Activated CD4-positive, CD25-positive, alpha-beta regulatory T cell treated with anti-CD3 and anti-CD28 coated beads, Interleukin-2, amount 50 U/mL, for 16 hours (primary cell): ENCODE measurements at places on chromosomes 1 and 21.

- DNase-seq = no peak
Measured at GRCh38 chr1:224684979-224685425, 68.9 kb downstream of the CNIH3 start.

- DNase-seq = no peak
Measured at GRCh38 chr1:157982136-157982535, 11.3 kb upstream of the KIRREL1 start.

- no peak for DNase-seq
Measured at GRCh38 chr1:24301785-24302175, 17.4 kb upstream of the GRHL3 start.

GRCh38 chr1:176382163-176382562, 80.8 kb upstream of the PAPPA2 start:
- DNase-seq = no peak

GRCh38 chr1:112673592-112674439, 643 bp upstream of the MOV10 start:
- DNase-seq = no peak

DNA sequence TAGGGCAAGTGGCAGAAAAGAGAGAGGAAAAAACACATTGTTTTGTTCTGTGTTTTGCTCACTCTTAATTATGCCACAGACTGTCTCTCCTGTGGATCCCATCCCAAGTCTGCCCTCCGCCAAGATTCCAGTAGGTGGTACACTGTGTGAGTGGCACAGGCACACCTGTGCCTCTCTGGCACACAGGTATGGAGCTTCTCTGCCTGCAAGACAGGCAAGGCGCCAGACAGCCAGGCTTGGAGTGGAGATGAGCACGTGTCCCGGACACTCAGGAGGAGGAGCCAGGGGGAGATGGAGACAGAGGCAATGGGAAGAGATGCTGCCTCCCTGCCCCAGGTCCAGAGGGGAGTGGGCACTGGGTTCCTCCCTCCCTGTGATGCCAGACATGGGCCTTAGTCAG, 6.5 kb upstream of the GRIK3 start:
- DNase-seq = no peak

- DNase-seq = no peak
Measured at GRCh38 chr1:113250161-113250560, 140.2 kb upstream of the MAGI3 start.

DNA sequence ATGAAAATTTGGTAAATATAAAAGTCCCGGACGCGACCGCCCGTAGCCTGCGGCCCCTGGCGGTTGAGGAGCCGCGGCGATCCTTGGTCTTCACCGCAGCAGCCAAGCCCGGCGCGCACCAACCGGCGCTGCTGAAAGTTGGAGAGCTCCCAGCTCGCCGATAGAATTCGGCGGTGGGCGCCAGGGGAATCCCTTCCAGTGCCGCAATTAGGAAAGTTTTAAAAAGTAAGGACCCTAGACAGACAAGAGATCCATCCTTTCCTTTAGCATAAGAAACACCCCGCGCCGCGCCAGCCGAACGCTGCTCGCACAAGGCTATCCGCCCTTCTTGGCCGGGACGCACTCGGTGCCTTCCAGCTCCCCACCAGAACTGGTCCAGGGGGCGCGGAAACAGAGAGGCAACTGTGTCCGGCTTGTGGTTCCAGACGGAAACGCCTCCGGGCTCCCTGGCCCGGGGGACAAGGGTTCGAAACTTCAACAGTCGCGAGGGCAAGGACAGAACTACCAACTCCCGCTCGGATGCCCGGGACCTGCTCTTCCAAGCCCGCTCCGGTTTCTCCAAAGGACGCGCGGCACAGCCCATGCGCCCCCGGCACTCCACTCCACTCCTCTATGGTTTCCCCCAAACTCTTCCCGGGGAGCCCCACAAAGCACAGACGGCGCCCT, 1.7 kb downstream of the FAM78B start:
- DNase-seq = no peak

DNA sequence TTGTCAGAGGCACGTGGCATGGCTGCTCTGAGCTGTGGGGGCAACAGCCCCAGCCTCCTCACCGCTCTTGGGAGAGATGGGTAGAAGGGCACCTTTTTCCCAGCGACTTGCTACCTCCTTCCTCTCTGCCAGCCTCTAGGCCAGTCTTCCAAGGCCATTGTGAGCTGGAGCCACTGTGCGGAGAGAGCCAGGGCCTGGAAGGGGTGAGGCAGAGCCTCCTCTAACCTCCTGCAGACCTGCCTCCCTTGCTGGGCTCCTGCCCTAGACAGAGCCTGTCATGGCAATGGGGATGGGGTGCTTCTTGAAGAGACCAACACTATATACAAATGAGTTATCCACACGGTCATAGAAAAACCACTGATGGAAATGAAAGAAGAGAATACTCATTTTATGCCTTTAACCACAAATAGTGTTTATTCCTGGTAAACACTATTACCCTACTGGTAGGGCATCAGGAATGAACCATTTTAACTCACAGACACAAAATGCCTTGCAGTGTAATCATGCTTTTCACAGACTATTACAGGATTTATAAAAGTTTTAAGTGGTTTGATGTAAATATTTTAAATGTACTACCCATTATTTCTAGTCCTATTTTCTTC, 5.0 kb upstream of the IGFN1 start:
- no peak for DNase-seq

GRCh38 chr1:9270290-9270883, 22.3 kb upstream of the SPSB1 start:
- DNase-seq = no peak

GRCh38 chr21:33374080-33374449, 29.1 kb upstream of the IFNGR2 start:
- no peak for DNase-seq

DNA sequence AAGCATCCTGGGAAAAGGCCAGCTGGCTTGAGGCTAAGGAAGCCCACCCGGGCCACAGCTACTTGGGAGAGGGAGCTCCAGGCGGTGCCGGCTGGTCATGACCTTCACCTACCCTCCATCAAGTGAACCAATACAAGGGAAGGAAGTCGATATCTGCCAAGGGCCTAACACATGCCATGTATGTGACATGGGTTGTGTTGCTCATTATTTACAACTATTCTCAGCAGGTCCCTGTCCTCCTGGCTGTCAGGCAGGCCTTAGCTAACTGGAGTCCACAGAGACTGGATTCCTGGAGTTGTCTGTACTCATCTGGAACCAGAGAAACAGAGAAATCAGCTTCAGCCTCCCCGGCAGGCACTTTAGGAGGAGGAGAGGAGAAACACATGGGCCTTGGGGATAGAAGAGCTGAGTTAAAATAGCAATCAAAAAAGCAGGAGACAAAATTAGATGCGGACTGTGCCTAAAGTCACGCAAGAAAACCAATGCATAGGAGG, 15.7 kb downstream of the TCEA3 start:
- no peak for DNase-seq

GRCh38 chr1:201593200-201593921, 54.4 kb downstream of the NAV1 start:
- DNase-seq = no peak

- no peak for DNase-seq
Measured at GRCh38 chr21:32347977-32348376, 44.8 kb downstream of the URB1 start.

DNA sequence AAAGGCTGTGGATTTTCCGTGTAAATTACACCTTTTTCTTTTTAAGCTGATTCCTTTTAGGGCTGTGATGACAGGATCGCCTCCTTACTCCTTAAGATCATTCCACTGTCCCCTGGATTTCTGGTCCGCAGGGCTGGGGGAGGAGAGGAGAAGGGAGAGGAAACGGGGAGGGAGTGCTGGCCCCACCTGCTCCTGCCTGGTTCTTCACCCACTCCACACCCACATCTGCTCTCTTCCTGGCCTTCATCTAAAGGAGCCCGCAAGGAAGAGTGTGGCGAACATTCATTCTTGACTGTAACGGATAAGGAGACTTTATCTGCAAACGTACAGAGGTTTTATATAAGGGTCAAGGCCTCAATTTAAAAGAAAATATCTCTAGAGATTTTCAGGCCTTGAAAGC, 242.0 kb downstream of the RHOU start:
- no peak for DNase-seq

- no peak for DNase-seq
Measured at GRCh38 chr1:25993197-25993951, 4.5 kb downstream of the PAFAH2 start.

DNA sequence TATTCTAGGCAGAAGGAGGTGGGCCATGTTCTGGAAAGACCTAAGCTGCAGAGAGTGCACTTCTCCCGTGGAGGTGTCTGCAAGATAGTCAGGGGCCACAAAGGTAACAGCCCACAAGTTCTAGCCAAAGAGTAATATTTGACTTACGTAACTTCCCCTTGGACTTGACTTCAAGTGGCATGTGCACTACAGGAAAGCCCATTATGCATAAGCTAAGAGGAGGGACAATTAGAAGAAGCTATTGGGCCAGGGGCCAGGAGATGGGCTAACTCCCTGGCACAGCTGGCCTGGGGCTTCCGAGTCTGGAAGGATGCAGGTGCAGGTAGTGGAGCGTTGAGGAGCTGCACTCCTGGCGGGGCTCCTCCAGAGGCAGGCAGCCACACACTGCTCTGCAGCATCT, 58.3 kb downstream of the ERG start:
- DNase-seq = no peak

- no peak for DNase-seq
Measured at GRCh38 chr1:21837476-21837875, 25.4 kb downstream of the LDLRAD2 start.

DNA sequence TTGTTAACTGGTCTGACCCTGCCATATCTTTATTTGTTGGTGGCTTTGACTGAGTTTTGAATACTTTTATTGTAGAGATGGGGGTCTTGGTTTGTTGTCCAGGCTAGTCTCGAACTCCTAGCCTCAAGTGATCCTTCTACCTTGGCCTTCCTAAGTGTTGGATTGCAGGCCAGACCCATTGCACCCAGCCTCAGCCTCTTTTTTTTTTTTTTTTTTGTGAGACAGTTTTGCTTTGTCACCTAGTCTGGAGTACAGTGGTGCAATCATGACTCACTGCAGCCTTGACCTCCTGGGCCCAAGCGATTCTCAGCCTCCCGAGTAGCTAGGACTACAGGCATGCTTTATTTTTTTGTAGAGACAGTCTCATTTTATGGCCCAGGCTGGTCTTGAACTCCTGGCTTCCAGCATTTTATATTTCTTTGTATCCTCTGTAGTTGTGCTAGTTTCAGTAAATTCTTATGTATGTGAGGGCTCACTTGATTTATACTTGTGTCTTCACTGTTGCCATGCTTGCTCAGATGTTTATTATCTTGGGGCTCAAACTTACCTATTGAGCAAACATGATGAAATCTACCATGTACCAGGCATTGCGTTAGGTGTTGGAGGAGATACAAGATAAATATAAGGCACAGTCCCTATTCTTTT, 24.1 kb downstream of the THRAP3 start:
- no peak for DNase-seq
